Cortex of kidney (tissue), 1 donor: ENCODE measurements at places on chromosomes 7 and 10.

- DNase-seq = no peak
These were observed 115.1 kb downstream of the TNS3 start for GRCh38 chr7:47466832-47467231.

DNA sequence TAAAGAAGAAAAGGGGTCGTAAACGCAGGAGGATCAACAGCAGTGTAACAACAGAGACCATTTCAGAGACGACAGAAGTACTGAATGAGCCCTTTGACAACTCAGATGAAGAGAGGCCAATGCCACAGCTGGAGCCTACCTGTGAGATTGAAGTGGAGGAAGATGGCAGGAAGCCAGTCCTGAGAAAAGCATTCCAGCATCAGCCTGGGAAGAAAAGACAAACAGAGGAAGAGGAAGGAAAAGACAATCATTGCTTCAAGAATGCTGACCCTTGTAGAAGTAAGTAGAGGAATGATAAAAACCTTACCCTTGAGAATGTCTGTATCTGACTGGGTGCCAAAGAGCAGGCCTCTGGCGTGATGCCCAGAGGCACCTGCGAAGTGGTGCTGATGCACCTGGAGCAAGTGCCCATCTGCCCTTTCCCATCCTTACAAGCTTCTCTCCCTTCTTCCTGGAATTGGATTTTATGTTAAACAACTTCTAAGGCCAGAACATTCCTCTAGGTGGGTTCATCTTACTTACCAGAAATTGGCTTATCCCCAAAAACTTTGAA, 86.4 kb upstream of the SAMD8 start:
- DNase-seq = no peak

GRCh38 chr7:98668255-98668654, 51.2 kb downstream of the NPTX2 start:
- no peak for DNase-seq

- DNase-seq = no peak
These were observed 97.7 kb upstream of the CARD11 start for GRCh38 chr7:3141326-3141725.

DNA sequence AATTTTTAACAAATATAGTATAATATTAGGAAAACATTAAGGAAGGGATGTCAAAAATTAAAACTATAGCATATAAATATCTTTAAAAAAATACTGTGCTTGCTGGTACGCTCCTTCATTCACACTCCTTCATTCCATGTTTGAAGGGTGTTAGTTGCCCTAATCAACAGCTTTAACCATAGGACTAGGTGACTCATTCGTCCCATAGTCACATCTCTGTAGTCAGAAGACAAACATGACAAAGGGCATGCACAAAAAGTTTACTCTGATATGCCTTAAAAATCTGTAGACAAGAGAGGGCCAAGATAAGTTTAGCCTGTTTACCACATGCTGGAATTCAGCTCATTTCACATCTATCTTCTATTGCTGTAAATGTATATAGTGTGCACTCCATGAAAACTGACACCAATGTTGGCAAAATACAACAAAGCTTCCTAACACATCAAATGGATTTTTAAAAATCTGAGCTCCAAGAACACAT, 646 bp downstream of the FAM13C start:
- no peak for DNase-seq

DNA sequence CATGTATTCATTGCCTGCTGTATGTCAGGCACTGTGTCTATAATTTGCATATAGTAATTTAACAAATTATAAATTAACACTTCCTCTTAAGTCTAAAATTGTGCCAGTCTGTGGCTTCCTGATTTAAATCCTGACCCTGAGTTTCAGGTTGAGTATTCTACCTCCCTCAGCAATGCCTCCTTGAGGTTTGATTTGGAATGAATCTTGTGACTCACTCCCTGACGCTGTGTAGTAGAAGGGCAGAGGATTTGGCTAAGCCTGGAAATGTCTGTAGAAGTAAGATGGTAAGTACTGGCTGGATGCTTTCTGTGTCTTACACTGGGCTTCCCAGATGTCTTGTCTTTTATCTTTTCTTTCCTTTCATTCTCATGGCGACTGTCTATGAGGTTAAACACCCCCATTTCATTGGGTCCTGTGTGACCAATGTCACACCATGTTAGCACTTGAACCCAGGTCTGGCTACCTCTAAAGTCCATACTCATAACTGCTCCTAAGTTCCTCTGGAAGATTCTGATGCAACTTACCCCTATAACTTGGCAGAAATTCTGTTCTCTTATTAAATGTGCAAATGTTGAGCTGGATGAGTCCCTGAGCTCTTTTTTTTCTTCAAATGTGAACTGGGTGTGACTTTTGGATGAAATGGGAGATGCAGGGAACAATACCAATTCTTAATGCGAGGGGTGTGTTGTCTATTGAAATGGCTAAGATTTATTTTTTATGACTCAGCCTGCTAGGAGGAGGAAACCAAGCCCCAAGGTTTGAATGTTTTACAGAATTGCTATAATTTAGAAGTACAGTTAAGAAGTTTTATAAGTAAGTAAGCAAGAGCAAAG, 48.5 kb downstream of the PLCE1 start:
- DNase-seq = no peak
